ENCODE measurements at places on chromosomes 1 and 21.

DNA sequence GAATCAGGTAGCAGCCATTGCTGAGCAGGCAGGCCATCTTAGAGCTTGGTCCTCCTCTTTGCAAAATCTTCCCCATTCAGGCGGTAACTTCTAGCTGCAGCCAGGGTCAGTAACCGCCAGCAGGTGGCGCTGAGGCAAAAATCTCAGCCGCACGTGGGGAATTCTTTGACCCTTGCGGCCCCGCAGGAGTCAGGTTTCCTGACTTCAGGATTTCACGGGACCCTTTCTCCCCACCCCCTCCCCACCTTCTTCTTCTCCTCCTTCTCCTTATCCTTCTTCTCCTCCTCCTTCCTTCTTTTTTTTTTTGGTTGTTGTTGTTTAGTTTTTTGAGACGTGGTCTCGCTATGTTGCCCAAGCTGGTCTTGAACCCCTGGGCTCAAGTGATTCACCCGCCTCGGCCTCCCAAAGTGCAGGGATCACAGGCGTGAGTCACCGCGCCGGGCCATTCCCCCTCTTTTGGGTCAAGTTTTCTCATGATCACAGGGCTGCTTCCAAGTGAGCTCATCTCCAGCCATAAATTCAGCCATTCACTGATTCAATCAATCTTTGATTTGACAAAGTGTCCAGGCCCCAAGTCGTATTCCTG lies 33.4 kb upstream of the TENT5B start:
- DNase-seq, result peak; percentile 33

DNA sequence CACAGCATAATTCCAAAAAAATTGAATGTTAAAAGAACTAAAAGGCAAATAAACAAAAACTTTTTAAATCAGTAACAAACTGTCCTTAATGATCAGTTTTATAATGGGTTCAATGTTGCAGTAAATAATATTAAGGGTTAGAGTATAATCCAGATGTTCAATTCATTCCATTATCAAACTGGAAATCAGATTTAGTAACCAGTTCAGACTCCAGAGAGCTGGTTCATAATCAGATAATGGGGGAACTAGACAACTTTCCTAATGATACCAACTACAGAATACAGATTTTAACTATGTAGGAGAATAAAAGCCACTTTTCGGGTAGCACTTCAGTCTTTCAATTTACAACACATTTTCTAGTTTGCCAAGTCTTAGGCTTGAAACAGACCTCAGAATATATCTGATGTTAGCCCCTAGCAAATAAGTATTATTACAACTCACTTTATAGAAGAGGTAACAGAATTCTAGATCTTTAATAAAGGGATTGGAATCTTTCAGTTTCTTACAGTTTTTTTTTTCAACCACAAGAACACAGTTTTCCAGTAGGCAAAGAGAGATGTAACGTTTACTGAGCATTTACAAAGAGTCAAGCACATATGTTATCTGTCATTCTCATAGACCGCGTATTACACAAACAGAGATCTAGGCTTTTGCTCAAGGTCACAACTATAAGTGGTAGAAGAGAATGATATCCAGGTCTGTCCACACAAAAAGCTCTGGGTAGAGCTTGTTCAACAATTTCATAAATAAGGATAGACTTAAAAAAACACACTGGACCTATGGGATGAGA lies 1.9 kb upstream of the DCAF6 start:
- DNase-seq, result no peak

DNA sequence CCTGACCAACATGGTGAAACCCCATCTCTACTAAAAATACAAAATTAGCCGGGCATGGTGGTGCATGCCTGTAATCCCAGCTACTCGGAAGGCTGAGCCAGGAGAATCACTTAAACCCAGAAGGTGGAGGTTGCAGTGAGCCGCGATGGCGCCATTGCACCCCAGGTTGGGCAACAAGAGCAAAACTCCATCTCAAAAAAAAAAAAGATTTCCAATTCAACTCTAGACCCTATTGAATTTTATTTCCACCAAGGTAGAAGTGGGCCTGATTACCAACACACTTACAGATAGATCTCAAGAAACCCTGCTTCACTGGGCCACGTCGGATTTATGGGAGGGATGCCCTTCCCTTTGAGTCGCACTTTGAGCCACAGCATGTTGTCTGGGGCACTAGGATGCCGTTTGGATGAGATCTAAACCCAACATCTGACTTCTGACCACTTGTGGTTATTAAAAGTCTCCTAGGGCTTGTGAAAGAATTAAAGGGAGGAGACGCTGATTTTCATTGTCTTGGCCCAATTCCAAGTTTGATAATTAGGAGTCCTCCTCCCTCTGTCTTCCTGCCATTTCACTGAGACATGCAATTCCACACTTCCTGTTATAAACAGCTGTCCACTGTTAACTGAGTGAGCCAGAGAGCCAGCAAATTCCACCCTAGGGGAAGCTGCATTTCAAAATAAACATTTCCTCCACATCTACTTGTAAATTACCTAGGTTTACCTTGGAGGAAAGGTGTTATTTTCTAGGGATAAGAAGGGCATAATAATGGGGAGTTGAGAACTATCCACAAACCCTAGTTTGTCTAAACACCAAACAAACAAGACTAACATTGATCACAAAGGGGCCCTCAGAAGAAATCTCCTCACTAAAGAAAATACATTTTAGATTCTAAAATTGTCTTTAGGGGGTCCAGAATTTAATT lies 5.2 kb upstream of the RERE start:
- DNase-seq, result peak; percentile 86

DNA sequence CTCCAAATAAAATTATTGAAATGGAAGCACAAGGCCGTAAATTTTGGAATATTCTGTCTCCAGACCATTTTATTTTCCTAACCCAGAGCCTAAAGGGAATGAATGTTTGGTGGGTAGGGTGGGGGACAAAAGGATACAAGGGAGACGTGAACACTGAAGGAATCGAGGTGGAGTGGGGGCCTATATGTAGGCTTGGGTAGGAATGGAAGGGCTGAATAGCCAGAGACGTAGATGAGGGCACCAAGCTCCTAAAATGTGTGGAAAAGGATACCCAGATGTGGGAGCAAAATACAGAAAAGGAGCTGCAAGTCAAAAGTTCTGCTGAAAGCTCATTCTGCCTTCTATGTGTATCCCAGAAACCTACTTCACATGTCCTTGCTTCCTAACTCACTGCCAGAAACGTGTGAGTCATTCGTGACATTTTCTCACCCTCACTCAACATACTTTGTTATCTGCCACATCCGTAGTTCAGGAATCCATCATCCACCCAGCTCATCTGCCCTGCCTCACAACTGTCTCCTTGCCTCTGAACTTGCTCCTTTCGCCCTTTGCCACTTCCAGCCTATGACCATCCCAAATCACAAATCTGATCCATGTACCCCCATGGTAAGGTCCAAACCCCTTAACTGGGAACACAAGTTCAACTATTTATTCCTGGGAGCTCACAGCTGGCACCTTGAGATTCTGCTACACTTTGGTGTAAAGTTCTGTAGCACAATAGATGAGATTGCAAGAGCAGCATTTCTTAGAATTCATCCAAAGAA lies 84.1 kb upstream of the PRDX6 start:
- DNase-seq, result no peak

- no peak for DNase-seq
Measured at GRCh38 chr1:192904438-192904895, 95.6 kb downstream of the RGS2 start.

- DNase-seq, result no peak
Measured at GRCh38 chr1:6151291-6151822, 28.8 kb downstream of the CHD5 start.

GRCh38 chr1:203662360-203662759 lies 35.7 kb downstream of the ATP2B4 start:
- no peak for DNase-seq

DNA sequence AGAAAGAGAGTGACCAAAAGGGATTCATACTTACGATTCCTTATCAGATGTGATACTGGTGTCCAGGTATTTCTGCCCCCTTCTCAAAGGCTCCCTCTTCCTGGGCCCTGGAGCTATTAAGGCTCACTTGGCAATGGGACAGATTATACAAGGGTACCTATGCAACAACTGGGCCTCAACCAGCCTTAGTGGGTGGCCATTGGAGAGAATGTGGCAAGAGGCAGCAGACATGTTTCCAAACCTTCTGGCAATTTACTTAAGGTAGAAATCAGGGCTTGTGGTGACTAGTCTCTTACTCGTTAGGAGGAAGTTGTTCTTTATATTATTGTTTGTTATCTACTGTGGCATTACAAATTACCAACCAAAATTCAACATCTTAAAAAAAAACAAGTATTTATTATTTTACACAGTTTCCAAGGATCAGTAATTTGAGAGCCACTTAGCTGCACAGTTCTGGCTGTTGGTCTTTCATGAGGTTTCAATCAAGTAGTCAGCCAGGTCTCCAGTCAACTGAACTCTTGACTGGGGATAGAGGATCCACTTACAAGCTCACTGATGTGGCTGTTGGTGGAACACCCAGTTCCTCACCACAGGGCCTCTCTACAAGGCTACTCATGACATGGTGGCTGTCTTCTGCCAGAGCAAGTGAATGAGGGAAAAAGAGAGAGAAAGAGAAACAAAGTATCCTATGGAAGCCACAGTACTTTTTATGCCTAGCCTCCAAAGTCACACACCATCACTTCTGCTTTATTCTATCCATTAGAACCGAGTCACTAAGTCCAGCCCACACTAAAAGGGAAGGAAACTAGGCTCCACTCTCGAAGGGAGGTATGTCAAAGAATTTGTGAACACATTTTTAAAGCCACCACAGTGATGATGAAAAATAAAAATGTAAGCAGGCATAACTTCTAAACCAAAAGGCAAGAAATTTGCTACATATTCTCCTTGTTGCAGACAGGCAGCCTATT lies 10.7 kb downstream of the ZNF648 start:
- DNase-seq, result no peak

DNA sequence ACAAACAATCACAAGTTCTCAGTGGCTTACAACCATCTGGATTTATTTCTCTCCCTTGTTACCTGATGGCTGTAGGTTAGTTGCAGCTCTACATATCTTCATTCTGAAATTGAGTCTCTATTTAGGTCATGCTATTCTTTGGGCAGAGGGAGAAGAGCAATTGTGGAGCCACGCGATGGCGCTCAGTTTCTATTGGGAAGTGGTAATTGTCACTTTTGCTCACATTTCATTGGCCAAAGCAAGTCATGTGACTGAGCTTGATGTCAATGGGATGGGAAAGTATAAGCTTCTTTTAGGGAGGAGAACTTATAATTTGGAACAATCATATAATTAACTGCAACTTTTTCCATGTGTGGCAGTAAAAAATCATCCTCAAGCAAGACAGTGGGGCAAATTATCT lies 166.5 kb downstream of the LMO4 start:
- DNase-seq, result no peak

GRCh38 chr1:8706995-8707396 lies 110.4 kb downstream of the RERE start:
- peak; percentile 92 for DNase-seq

- DNase-seq, result no peak
Measured at GRCh38 chr1:197920067-197920396, 2.9 kb downstream of the LHX9 start.

DNA sequence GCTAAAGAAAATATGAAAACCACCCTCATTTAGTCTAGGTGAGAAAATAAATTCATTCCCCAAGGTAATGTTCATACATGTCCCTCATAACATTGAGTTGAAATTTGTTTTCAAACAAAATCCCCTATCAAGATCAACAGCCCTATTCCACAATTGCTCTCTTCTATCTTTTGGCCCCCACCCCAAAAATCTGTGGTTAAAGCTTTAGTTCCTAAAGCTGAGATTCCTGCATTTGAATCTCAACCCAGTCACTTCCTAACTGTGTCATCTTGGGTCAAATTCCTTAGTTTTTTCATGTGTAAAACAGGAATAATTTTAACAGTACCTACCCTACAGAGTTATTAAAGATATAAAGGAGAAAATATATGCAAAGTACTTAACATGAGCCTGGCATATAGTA lies 22.0 kb downstream of the KIAA0319L start:
- DNase-seq, result no peak

- no peak for DNase-seq
Measured at GRCh38 chr1:31366796-31367195, 6.1 kb downstream of the FABP3 start.

DNA sequence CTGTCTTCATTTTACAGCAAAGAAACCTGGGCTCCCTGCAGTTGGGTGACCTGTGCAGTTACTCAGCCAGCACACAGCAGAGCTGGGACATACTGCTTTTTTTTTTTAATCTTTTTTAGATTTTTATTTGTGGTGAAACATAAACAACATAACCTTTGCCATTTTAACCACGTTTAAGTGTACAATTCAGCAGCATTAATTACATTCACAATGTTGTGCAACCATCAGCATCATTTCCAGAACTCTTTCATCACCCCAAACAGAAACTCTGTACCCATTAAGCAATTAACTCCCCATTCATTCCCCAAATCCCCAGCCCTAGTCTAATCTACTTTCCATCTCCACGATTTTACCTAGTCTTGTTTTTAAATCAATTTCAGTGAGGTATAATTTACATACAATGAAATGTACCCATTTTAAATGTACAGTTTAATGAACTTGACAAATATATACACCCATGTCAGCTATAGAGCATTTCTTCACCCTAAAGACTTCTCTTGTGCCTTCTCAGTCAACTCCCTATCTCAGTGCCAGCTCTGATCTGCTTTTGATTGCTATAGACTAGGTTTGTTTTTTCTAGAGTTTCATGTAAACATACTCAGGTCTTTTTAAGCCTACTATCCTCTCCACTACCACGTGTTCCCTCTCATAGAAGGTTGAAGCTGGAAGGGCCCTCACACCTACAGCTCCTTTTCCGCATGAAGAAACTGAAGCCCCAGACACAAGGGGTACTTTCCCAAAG lies 37.8 kb upstream of the C8B start:
- DNase-seq, result no peak

DNA sequence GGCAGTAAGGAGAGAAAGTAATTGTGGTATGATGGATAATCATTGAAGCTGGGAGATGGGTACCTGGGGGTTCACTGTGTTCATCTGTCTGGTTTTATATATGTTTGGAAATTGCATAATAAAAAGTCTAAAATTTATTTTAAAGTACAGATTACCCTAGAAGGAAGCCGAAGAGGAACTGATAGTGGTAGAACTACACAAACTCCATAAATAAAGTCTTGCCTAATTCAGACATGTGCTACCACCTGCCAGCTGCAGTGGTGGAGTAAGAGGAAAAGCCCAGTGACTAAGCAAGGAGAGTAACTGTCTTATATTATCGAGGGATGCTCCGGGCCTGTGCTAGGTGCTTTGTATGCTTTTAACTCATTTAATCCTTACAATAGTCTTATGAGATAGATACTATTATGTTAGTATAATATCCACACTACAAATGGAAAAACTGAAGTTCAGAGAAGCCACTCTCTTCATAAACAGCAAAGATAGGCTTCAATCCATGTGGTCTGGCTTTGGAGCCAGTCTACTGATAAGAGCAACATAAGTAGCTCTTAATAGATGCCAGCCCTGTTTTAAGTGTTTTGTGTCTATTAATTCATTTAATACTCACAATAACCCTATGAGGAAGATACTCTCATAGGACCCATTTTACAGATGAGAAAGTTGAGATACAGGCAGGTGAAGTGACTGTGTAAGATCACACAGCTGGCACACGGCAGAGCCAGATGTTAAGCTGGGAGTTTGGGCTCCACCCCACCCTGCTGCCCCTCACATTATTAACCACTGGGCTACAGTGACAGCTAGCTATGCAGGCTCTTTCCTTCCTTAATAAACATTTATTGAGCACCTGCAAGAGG lies 56.8 kb upstream of the HNRNPU start:
- no peak for DNase-seq

- DNase-seq, result peak; percentile 51
Measured at GRCh38 chr21:33816174-33816573, 99.4 kb downstream of the ATP5PO start.

Measured in DMS79 (cell line).